Activated T-helper 2 cell treated with anti-CD3 and anti-CD28 coated beads, Interferon-gamma antibody, Interleukin-2, Interleukin-4, amounts not matched to agents 10 μg/mL and 5 μg/mL and 100 μg/mL, durations not matched to agents 14 hours and 24 hours and 36 hours (primary cell): ENCODE measurements at places on chromosomes 2 and 18.

GRCh38 chr2:275466-275865 is 10.7 kb downstream of the ACP1 start:
- DNase-seq: no peak

GRCh38 chr2:85905891-85906290 is 17.1 kb upstream of the ST3GAL5 start:
- no peak for DNase-seq

GRCh38 chr2:33583194-33583938 is 15.7 kb downstream of the FAM98A start:
- DNase-seq: no peak

DNA sequence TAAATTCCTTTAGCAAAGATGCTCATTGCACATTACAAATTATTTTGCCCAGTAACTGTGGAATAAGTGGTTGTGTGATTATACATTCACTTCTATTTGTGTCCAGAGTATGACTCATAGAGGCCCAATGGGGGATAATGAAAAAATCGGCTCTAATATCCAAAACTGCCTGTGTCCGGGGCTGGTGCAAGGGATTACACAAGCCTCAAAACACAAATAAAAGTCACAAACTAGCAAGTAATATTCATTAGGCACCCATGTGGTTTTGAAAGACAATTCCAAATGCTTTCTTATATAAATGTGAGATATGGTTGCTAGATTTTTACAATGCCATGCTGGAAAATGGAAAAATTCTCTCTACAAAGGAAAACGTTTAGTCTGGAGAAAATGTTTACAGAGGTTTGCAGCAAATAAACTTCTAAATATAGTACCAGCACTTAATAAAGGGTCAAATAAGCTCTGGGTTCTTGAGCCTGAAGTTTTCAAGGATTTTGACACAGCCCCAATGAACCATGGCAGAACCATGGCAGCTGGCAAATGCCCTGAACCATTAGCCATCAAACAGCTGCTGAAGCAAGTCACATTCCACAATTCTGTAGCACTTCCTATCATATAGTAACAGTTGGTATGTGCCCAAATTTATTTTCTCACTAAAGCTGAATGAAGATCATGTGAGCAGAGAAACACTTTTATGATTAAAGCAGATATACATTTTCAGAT is 40.5 kb downstream of the IRS1 start:
- DNase-seq: no peak

GRCh38 chr18:5532066-5532465 is 11.7 kb downstream of the EPB41L3 start:
- DNase-seq: no peak

- no peak for DNase-seq
Measured at GRCh38 chr18:37258819-37259218, 306.8 kb downstream of the CELF4 start.

DNA sequence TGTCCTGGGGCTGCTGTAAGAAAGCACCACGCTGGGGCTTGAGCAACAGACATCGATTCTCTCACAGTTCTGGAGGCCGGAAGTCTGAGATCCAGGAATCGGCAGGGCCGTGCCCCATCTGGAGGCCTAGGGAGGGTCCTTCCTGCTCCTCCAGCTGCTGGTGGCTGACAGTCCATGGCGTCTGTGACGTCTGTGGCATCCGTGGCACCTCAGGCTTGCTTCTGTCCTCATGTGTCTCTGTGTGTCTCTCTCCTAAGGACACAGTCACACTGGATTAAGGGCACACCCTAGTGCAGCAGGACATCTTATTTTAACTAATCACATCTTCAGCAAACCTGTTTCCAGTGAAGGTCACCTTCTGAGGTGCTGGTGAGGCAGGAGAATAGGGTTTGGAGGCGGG is 32.6 kb upstream of the KCNF1 start:
- no peak for DNase-seq

DNA sequence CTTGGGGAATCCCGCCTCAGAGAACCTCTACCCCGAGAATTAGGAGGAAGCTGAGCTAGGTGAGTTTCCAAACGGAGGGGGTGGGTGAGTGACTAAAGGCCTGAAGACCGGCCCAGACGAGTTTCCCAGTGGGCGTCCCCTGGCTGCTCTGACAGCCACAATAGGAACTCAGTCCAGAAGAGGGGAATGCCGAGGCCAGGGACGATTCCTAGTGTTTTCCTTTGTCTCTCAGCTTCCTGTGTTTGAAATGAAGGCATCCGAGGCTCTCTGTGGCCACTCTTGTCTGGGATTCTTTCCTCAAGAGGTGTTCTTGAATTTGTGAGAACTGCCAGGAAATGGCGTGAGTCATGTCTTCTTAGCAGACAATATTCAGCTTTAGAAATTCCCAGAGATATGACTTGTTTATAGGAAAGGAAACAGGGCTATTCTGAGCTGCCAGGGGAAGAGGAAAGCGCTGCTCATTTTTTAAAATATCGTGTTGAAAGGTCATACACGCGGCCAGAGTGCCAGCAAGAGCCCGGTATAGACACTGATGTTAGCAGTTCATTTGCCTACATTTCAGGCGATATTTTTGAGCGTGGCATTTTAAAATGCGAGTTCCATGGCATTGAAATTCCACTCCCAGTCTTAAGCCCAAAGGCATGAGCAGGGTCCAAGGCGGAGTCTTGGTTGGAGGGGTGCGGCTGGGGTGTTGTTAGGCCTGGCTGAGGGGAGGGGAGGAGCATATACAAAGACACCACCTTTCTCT is 169.1 kb upstream of the KLF7 start:
- DNase-seq: no peak

- no peak for DNase-seq
Measured at GRCh38 chr2:66490588-66491001, 55.7 kb downstream of the MEIS1 start.

DNA sequence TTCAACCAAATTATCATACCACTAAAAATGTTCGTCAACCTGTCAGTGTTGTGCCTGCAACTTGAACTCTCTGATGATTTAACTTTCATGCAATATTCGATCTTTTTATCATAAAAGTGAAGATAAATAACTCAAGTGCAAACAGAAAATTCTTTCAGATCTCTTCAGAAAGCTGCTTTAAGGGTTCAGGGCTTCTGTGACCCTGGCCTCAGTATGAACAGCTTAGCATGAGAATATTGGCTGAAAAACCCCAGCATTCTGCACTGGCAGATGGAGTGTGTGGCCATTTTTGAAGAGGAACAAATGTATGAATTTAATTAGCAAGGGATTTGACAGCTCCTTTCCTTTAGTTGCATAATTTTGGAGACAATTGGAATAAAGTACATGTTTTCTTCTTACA is 851.4 kb upstream of the SOX11 start:
- no peak for DNase-seq

DNA sequence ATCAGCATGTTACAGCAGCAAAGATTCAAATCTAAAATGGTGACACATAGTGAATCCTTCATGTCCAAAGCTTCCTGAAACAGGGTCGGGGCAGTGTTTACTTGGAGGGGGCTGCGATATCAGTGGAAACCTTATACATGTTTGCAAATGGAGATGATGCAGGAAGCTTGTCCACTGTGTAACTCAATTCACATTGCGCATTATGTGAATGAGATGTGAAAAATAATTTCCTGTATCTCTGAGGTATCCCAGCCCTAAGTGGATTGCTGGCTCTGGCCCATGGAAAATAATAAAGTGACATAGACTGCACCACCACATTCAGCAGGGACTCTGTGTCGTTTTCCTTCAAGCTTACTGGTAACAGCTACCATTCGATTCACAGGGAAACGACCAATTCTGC is 505.5 kb downstream of the GALR1 start:
- DNase-seq: no peak

GRCh38 chr2:17355608-17356329 is 162.5 kb downstream of the RAD51AP2 start:
- no peak for DNase-seq

DNA sequence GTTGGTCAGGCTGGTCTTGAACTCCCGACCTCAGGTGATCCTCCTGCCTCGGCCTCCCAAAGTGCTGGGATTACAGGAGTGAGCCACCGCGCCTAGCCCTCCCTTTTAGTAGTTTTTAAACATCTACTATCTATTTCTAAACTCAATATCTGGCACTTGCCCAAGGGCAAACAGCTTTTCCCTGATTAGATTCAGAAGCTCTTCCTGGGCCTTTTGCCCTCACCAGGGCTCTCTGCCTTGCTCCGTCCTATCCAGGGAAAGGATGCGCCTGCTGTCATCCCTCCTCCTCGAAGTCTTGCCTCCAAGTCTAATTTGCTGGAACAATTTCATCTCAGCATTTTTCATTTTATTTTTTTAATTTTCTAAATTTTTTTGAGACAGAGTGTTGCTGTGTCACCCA is 41.4 kb upstream of the FHOD3 start:
- no peak for DNase-seq

- no peak for DNase-seq
Measured at GRCh38 chr2:73987948-73988700, 3.4 kb downstream of the TET3 start.

DNA sequence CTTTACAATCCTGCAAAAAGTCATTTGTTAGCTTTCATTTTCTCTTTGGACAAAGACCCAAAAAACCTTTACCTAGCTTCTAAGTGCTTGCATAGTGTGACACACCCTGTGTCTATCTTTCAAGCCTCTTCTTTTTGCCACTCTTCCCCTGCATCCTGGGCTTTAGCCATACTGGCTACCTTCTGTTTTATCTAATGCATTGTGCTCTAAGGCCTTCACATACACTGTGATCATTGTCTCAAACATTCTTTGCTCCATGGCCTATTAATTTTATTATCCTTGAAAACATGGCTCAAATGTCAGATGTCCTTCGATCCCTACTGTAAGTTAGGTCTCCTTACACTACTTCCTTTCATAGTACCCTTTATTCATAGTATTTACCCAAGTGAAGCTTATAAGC is 84.4 kb downstream of the PIK3C3 start:
- no peak for DNase-seq

DNA sequence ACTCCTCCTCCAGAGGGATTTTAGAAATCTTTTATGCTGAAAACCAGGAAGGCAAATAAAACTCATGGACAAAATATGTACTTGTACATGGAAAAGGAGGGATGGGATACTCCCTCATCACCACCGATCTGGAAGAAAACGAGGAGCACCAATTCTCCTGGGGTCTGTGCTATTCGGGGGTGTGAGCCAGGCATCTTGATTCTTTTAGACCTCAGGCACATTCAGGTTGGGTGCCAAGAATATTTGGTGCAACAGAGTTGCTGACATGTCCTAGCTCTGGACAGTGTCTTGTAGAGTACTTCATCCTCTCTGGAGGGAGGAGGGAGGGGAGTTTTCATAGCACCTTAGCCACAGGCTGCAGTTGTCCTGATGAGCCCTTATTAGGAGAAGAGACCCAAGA is 163.0 kb downstream of the PRKCE start:
- DNase-seq: no peak

DNA sequence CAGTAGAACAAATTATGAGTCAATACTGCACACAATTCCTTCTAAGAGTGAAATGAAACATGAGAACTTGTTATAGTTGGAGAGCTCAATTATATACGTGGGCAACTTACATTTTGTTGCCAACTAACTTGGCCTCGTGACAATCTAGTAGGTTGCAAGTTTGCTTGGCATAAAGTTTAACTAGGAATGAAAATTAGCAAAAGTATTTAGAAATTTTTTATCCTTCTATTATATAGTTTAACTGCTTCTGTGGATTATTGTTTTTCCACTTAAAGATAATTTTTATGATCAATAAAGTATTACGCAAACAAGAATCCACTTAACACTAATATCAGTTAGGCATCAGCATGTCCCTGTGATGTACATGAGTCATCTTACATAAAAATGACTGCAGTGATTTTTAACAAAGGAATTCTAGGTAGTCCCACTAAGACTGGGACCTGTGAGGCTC is 41.1 kb downstream of the FAM124B start:
- no peak for DNase-seq

- DNase-seq: no peak
Measured at GRCh38 chr18:79799619-79800370, 2.1 kb downstream of the KCNG2 start.

- DNase-seq: no peak
Measured at GRCh38 chr2:129757915-129758783, 221.3 kb upstream of the RAB6C start.

- DNase-seq: no peak
Measured at GRCh38 chr2:110998311-110998710, 122.4 kb upstream of the BCL2L11 start.

GRCh38 chr2:41718705-41719104 is 329.1 kb upstream of the PKDCC start:
- no peak for DNase-seq

DNA sequence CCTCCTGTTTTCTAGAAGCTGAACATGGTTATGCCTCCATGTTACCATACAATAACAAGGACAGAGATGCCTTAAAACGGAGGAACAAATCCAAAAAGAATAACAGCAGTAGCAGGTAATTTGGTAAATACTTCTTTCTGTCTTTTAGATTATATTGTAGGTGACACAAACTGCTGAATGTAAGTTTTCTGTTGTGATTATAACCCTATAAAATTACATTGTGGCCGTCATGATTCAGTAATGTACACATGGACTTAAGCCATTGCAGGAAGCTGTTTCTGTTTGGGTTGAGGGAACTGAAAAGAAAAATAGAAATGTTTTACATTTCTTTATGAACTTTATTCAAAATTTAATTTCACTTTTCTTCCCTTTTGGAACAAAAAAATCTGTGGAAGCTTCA is 1.2 kb downstream of the MXD1 start:
- DNase-seq: no peak

DNA sequence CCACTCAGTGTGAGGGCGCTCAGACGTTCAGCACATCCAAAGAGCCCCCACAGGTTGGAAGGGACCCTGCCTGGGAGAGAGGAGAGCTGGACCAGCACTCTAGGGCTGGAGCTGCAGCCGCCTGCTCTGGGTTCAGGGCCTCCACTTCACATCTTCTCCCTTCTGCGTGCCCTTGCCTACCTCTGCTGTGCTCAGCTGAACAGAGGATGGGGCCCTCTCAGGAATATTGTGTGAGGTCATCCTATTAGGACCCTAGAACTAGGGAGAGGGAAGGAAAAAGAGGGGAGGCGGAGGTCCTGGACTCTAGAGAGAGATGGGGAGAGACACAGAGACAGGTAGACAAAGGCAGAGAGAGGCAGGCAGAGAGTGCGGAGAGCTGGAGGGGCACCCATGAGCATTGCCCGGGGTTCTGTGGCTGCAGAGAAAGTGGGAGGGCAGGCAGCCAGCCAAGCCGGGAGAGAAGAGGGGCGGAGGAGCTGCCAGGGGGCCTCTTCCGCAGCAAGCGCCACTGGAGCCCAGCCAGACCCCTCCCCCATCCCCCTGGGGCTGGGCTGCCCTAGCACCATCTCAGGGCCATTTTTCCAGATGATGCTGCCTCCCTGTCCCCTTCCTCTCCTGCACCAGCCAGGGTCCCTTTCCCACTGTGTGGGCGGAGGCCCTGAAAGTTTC is 8.3 kb upstream of the TNS1 start:
- DNase-seq: no peak
